ENCODE measurements at places on chromosomes 6 and 20.

- no peak for DNase-seq
Observed at GRCh38 chr20:1881240-1881835, 13.9 kb upstream of the SIRPA start.

DNA sequence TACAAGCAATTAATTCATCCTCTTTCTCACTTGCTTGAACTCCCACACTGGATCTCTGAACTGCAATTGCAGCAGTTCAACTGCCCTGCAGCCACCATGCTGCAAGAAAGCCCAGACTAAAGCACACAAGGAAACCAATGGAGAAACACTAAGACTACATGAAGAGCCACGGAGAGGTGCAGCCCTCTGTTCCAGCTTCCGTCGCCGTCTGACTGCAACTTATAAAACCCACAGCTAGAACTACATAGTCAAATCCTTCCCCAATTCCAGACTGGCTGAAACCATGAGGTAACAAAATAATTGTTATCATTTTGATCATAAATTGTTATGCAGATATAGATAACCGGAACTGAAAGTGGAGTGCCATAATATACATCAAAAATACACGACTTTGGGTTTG, 21.1 kb upstream of the THEMIS start:
- DNase-seq: no peak

GRCh38 chr6:128303870-128304269, 216.5 kb downstream of the PTPRK start:
- DNase-seq: no peak

- DNase-seq: no peak
Observed at GRCh38 chr6:35980991-35981645, 43.3 kb downstream of the SLC26A8 start.

DNA sequence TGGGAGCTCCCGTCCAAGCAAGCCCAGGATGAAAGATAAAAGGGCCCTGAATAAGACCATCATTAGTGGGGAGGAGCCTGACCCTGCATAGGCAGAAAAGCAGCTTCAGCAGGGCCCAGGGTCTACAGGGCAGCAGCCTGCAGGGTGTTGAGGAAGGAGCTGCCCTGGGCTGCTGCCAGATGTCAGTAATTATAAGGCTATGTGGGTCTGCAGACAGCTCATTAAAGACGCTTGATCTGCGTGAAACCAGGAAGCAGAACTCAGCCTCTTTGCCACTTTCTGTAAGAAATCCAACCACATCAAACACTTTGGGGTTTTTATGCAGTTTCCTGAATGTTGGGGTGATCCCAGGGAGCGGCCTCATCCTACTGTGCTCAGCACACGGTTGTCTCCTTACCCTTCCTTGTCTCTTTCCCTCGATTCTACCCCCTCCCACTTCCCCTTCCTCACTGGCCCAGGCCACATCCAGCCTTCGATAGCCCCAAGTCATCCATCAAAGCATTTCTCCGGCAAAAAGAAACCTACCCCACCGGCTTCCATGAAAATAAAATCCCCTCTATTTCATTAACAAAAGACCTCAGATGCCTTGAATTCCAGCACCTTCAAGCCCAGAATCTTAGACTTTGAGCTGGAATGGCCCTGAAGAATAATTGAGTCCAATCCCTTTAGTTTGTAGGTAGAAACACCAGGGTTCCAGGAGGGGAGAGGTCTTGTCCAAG, 1.0 kb upstream of the TGM6 start:
- no peak for DNase-seq

DNA sequence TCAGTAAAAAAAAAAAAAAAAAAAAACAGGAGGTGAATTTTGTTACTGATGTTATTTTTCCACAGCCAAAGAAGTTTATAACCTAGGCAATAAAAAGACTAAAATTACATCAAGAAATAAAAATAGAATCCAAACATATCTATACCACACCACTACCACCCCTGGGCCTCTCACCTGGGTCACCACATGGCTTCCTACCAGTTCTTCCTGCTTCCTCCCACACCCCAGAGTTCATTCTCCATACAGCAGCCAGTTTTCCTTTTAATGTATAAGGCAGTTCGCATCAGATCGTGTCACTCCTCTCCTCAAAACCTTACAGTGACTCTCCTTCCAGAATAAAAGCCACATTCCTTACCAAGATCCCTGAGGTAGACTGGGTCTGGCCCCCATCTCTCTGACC, 23.9 kb downstream of the ROS1 start:
- no peak for DNase-seq

GRCh38 chr6:138526822-138527235, 27.5 kb upstream of the NHSL1 start:
- DNase-seq: no peak

DNA sequence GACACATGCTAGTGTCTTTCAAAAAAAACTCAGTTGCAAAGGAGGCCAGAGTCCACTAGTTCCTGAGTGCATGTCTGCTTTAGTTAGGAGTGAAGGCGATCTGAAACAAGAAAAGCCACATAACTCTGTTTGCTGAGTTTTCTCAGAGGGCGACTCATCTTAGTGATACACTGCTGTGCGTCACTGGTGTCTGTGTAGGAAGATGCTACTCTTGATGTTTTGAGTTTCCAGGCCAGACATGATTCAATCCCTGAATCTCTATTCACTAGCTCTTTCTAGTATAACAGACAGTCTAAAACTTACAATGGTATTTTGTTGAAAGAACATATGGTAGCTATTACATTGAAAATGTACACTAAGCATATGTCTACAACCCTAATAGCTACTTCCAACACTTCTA, 60.9 kb downstream of the GFRAL start:
- no peak for DNase-seq

DNA sequence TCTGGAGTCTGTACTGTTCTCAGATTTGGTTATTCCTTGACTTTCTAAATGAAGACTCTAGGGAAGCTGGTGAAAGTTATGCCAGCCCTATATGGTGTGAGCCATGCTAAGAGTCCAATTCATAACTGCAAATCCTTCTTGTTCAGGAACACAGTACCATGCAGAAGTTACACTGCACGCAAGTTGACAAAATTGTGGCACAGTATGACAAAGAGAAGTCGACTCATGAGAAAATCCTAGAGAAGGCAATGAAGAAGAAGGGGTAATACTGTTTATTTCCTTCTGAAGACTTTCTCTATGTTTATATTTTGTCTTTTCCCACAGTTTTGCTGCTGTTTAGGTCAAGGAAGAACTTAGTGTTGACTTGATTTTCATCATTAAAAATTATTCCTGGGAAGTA, 61.2 kb upstream of the LAMP5 start:
- no peak for DNase-seq

GRCh38 chr6:92840246-92840930, 579.0 kb downstream of the EPHA7 start:
- DNase-seq: no peak

GRCh38 chr6:32152769-32153563, 975 bp upstream of the PPT2 start:
- DNase-seq: no peak

GRCh38 chr6:37980222-37980595, 160.7 kb downstream of the ZFAND3 start:
- no peak for DNase-seq

DNA sequence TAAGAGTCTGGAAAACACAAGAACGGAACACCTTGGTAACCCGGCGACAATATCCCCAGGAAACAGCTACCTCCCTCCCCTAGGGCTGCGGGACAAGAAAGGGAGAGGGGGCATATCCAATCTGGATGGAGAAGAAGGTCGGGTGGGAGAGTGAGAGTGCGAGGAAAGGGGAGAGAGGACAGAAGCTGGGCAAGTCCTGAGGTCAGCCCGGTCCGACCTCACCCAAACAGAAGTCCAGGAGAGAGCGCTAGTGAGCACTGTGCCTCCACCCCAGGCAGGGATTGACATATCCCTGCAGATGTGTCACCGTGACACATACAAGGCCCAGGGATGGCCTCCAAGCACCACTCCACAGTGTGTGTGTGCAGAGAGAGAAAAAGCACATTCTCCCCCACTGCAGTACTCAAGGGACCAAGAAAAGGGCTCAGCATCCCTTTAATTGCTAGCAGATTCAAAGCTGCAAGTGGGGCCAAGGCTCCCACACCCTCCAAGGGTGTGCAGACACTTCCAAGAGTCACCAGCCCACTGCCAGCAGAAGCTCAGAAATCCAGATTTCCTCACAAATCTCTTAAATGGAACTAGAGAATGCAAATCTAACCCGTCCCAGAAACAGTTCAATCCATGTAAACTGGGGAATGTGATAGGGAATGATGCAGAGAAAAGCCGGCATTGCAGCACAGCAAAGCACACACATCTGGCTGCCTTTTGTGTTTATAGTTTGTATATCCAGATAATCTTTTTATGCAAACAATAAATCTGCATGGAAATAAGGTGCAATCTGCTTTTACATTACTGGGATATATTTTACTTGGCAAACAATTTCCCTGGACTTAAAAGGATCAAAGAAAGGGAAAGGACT, 3.1 kb downstream of the PXDC1 start:
- DNase-seq: no peak

- peak; percentile 51 for DNase-seq
Observed at GRCh38 chr20:50191065-50191543, 474 bp downstream of the CEBPB start.

DNA sequence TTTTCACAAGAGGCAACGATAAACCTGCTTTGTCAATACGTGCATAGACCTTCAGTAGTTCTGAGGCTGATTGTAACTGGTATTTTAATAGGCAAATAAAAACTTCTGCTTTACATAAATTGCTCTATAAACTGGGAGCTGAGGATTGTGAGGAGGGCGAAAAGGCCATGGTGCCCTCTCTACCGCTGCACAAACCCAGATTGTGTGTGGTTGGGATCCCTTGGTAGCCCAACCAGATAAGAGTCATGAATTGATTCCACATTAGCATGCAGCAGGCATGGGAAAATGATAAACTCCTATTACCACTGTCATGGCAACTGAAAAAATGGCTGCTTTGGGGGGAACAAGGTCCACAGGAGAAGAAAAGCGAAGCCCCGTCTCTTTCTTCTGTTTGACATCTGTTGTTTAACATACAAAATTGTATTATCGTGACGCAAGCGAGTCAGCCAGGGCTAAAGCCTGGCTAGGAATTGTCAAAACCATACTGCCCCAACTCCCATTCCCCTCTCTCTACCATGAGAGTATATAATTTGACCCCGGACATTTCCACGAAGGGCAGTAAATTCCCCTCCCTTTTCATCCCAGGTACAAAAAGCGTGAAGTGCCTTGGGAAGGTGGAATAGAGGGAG, 157.8 kb upstream of the SALL4 start:
- DNase-seq: no peak

GRCh38 chr6:74609871-74610270, 596.0 kb downstream of the COL12A1 start:
- no peak for DNase-seq

GRCh38 chr6:1747003-1747402, 137.3 kb downstream of the FOXC1 start:
- no peak for DNase-seq

GRCh38 chr6:107156617-107157016, 41.3 kb upstream of the BEND3 start:
- DNase-seq: no peak

GRCh38 chr6:68427630-68428029, 207.5 kb upstream of the ADGRB3 start:
- no peak for DNase-seq

DNA sequence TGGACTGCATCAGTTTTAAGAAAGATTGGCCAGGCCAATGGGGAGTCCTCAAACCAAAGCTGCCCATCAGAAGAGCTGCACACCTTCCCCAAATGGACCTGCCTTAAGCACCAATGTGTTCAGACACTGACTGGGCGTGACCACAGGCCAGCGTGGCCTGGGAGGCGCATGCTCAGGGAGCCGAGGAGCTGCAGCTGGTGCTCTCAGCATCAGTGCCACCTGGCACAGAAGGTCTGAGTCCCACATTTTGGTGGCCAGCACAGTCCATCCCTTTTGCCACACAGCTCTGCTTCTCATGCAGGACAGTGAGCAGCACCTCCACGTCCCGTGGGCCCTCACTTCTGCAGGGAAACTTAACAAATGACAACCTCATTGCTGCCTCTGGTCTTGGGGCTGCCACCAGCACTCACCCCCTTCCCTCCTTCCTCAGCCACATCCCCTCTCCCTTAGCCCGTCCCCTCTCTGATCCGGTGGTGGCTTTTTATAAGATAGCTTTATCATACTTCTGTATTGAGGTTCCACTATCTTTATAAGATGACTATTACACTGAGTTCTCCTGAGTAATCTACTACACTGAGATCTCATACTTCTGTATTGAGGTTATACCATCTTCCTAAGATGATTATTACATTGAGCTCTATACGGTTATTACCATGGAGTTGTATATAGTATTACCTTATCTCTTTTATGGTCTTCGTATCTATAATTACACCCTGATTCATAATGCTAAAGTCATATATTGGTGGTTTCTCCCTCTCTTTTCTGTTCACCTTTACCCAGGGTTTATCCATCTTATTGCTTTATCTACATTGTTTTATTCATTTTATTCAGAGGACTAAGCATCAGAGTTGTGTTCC, 109.1 kb downstream of the TOX2 start:
- no peak for DNase-seq

DNA sequence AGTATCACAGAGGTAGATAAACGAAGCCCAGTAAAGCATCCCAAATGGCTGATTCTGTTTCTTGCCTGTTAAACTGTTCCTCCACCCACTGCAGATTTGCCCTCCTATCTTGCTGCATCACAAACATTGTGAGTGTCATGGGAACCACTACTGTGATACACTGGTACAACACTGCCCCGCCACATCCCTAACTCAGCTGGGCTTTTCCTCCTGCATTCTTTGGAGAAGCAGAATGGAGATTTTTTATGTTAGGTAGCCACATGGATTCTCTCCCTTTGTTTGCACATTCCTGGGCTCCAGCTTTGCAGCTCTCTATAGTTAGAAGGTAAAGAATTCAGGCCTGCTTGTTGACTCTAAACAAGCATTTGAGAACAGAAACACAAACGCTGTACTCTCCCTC, 234.1 kb downstream of the TMEM242 start:
- no peak for DNase-seq

DNA sequence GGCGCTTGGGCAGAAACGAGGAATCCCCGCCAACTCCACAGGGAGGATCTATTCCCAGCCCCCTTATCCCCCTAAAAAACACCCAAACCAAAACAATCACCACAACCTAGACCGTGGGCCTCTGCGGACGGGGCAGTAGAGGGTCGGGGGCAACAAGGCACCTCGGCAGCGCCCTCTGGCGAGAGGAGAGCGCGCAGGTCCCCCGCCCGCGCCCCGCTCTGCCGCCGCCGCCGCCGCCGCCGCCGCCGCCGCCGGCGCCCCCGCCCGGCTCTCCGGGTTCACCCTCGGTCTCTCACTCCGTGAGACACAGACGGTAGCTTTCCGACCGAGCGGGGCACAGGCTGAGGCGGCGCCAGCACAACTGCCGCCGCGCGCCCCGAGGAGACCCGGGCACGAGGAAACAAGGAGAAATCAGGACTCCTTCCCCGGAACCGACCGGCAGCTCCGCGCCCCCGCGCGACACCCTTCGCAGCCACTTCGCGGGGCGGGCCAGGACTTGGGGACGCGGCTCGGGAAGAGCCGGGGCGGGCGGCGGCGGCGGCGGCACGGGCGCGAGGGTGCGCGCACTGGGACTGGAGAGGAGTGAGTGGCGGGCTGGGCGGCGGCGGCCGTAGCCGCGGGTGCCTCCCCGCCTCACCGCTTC, at the start of gene SLC35F1:
Gene SLC35F1, plus strand, starts transcription at position 307 of the 643 bp plus-strand sequence.
- no peak for DNase-seq

DNA sequence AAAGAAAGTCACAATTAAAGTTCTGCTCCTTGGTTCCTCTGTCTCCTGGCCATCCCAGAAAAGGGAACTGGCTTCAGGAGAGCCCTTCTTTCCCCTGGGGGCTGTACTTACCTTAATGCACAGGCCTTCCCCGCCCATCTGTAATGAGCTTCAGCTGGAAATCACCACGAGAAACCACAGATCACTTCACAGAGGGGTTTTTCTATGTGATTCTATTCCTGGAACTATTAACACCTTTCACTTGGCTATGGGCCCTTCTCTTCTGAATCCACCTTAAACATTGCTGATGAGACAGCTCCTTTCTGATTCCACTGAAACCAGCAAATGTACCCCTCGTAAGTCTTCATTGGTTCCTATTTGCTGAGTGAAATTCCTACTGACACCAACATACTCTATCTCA, 80.7 kb downstream of the FOXF2 start:
- DNase-seq: no peak
